ENCODE measurements at places on chromosomes 6 and 20.

- no peak for DNase-seq
Measured at GRCh38 chr6:166697113-166697512, 70.1 kb upstream of the RPS6KA2 start.

- no peak for DNase-seq
Measured at GRCh38 chr20:3741836-3742458, 9.5 kb downstream of the HSPA12B start.

GRCh38 chr6:30821862-30822784 lies 62.2 kb upstream of the DDR1 start:
- DNase-seq, result no peak

DNA sequence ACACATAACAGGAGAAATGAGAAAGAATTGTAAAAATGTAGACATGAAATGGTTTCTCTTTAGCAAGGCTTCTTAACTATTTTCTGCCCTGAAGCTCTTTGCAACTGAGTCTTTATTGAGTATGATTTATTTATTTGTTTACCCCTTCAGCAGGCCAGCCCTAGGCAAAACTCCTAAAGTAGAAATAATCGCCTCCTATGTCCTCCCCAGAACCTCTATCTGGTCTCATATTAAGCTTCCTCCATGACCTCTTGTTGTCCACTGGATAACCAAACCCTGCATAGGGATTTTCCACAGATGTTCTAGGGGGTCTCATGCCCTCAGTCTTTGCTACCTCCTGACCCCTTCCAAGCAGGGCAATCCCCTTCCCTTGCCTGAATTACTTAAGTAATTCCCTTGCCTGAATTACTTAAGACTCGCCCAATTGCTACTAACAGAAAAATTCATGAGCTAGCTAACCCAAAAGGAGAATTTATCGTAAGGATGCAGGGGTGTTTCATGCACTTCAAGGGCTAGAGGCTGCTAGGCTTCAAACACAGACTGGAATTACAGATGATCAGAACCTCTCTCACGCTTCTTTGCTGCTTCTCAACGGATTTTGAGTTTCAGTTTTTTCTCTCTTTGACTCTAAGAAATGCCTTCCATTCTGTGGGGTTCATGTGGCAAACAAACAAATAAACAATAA lies 425.9 kb upstream of the RNF217 start:
- DNase-seq, result no peak

DNA sequence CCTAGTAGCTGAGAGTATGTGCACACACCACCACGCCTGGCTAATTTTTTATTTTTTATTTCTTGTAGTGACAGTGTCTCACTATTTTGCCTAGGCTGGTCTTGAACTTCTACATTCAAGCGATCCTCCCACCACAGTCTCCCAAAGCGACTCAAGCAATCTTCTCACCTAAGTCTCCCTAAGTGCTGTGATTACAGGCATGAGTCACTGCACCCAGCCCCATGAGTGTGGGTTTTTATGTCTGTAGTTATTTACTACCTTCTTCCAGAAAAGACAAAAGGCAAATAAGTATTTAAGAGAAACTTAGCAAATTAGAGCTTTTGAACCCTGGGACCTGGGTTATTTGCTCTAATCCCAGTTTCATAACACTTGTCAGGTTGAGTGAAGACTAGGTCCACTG lies 92.3 kb upstream of the HCRTR2 start:
- DNase-seq, result no peak

DNA sequence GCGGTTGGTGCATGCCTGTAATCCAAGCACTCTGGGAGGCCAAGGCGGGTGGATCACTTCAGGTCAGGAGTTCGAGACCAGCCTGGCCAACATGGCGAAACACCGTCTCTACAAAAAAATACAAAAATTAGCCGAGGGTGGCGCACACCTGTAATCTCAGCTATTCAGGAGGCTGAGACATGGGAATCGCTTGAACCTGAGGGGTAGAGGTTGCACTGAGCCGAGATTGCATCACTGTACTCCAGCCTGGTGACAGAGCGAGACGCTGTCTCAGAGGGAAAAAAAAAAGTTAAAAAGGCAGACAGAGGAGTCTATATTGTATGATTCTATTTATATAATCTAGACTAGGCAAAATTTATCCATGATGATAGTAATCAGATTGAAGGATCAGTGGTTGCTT lies 27.3 kb upstream of the PLCG1 start:
- DNase-seq, result no peak

DNA sequence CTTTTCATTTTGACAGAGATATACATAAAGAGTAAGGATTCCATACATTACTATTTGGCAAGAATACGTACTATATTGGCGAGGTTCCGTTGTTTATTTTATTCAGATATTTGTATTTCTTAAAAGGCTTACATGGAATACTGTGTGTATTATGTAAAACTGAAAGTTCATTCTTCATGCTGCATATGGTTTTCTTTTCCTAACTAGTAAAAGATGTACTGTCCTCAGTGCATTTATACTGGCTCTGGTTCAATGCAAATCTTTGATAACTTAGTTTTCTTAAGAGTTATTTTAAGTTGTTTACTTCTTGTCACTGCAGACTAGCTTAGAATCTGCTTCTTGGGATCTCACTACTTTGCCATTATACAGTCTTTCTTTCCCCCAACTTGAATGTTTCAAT lies 42.0 kb downstream of the ADGRB3 start:
- no peak for DNase-seq

GRCh38 chr20:43514648-43514999 lies 7.1 kb downstream of the L3MBTL1 start:
- DNase-seq, result no peak

DNA sequence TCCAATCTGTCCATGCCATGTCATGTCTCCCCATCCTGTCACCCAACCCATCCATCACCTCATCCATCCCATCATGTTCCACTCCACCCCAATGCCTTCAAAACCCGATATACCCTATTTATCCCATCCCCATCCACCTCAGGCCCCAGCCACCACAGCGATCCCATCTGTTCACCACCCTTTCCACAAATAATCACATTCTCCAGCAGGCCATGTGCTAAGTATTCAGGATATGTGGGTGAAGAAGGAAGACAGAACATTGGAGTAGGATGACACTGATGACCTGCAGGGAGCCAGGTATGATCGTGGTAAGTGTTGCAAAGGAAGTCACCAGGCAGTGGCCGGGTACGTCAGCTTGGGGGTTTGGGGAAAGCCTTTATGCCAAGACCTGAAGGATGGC lies 48.8 kb downstream of the NPEPL1 start:
- no peak for DNase-seq

DNA sequence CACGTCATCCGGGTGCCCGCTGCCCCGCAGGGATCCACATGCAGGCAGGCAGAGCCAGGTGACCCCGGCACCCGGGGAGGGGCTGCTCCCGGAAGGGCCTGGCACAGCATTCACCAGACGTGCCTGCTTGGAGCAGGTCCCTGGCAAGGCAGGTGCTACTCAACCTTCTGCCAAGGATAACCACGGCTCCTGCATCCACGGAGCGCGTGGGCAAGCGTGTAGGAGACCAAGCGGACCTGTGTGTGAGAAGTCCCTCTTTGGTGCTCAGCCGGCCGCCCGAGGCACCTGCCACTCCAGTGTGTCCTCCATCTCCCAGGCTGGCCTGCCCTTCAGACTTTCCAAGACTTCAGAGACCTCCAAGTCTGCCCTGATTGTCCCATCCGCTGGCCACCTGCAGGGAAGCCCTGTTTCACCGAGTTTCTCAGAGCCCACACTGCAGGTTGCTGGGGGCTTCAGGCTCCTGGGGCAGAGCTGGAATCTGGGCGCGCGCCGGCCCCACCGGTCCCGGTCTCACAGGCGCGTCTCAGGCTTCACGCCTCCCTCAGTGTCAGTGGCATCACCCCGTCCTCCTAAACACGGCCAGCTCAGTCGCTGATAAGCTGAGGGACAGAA lies 124.3 kb downstream of the DLL1 start:
- DNase-seq, result no peak

DNA sequence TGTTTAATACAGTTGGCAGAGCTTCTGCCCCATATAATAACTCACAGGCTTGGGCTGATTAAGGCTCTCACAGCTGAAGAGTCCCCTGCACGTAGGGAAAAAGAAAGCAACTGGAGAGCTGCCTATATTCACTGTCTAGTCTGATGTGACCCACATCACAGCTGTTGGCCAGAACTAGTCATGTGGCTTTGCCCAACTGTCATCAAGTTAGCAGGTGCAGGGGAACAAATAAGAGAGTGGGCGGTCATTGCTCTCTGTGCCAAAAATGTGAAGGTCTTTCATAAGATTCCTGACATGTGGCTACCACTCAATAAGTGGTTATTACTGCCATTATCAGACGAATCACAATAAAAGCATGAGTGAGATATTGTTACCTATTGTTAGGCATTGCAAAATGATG lies 665.2 kb downstream of the DOK5 start:
- no peak for DNase-seq

- no peak for DNase-seq
Measured at GRCh38 chr6:127202676-127203075, 64.0 kb upstream of the RNF146 start.

- no peak for DNase-seq
Measured at GRCh38 chr6:127718694-127719093, 141.7 kb downstream of the C6orf58 start.

DNA sequence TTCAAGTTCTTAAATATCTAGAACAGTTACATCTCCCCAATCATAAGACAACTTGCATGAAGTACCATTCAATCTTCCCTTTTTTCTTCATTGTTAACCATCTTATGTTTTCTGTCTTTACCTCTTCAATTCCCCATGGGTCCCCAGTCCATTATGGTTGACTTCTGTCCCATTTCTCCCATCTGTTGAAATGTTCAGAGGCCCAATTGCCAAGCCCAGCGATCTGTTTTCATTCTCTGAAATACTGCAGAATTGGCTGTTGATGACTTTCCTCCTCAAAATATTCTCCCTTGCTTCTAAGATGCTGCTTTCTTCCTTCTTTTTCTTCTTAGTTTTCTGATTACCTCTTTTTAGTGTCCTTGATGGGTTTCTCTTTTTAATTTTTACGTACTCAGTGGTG lies 26.0 kb downstream of the DSTN start:
- DNase-seq, result no peak

- no peak for DNase-seq
Measured at GRCh38 chr6:93713974-93714373, 294.6 kb upstream of the EPHA7 start.

GRCh38 chr20:46228670-46229069 lies 79.6 kb downstream of the CDH22 start:
- no peak for DNase-seq

DNA sequence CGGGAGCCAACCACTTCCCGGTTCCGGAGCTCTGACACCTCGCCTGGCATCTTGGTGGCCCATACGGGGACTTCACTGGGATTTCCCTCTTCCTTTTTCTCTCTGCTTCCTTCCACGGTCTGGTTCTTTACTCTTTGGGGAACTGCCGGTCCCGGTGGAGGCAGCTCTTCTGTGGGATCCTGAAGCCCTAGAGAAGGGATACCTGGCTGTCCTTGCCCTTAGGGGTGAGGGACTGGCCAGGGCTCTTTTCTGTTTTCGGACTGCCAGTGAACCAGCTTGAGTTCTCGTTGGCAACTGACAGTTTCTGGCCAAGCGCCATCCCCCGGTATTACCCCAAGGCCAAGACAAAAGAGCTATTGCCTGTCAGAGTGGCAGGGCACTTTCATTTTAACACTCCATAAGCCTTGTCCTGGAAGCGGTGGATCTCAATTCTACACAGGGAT lies 880 bp upstream of the CPXM1 start:
- DNase-seq, result no peak

DNA sequence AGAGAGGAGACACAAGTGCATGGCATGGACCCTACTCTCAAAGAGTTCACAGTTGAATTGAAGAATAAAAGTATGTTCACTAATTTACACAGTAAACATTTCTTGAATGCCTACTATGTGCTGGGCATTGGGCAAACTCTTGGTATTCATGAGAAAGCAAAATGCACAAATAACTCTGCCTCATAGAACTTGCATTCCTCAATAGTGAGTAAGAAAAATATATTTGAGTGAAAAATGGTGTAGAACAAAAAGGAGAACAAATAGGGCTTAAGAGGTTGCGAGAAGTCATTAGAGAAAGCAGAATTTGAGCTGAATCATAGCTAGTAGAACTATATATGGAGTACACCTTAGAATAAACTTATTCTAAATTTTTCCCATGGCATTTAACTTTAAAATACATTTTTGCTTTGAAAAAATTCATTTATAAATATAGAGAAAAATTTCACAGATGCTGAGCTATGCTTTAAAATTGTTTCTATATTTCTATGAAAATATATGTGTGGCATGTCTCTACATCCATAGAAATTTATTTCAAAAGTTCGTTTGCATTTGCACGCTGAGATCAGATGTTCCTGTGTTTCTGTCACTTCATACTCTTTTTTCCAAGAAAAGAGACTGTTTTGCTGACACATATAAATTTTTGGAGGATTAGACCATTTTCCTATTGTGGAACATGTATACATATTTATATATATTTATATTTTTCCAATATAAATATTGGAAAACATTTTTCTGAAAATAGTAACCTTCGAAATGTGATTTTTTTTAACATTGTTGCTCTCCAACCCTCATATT lies 236.1 kb downstream of the KCNQ5 start:
- DNase-seq, result no peak

GRCh38 chr6:149084026-149084425 lies 233.5 kb upstream of the TAB2 start:
- no peak for DNase-seq

- DNase-seq, result no peak
Measured at GRCh38 chr6:139369068-139369467, 5.4 kb downstream of the CITED2 start.

- DNase-seq, result no peak
Measured at GRCh38 chr20:48612335-48612734, 215.5 kb downstream of the PREX1 start.

DNA sequence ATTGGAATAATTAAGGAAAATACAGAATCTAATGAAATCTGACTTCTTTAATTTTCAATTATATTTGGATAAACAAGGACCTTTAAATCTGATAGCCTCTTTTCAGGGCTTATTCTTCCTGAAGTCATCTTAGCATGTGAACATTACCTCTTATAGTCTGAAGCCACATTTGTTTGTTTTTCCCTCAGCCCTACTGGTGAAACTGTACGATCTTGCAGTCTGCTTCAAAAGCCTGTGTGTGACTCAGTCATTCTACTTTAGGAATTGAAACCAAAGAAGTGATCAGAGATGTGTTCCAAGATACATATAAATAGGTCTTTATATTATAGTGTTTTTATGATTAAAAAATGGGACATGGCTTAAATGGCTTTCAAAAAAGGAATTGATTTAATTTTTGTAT lies 67.5 kb downstream of the MACROD2 start:
- no peak for DNase-seq
